ENCODE measurements at places on chromosomes 12 and 14.

GRCh38 chr12:119231774-119232173, 53.0 kb downstream of the HSPB8 start:
- no peaks in the 10 kb centered on the region for H3K36me3 ChIP-seq
- H3K4me1 ChIP-seq = no peaks in the 10 kb centered on the region
- DNase-seq = no peak
- no peak overlapping the region for H3K4me3 ChIP-seq
- H3K27me3 ChIP-seq = no peaks in the 10 kb centered on the region
- H3K27ac ChIP-seq = no peak overlapping the region

DNA sequence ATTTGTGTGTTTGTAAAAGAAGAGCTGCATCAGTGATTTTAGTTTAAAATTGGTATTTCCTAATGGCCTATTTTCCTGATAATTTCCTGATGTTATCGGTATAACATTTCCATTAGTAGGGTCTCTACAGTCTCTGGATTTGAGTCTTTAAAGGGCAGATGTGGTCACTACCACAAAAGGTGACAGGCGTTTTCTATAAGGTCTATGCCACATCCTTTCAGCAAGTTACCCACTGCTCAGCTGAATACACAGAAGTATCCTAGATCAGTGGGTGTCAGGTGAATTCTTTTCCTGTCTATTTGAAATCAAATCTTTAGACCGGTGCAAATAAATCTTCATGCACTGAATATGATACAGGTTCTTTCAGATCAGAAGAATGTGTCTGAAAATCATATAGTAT, 90.2 kb downstream of the LIN7A start:
- no peaks in the 10 kb centered on the region for H3K4me1 ChIP-seq
- no peak for DNase-seq
- H3K27ac ChIP-seq = no peak overlapping the region
- H3K4me3 ChIP-seq = no peak overlapping the region

GRCh38 chr12:107025671-107026070, 38.7 kb upstream of the MTERF2 start:
- H3K27ac ChIP-seq = no peak overlapping the region
- H3K27me3 ChIP-seq = no peaks in the 10 kb centered on the region
- H3K4me3 ChIP-seq = no peak overlapping the region

- no peaks in the 10 kb centered on the region for H3K4me1 ChIP-seq
- peaks cover 48% of the 10 kb centered on the region for H3K36me3 ChIP-seq
- no peak overlapping the region for H3K4me3 ChIP-seq
- H3K27me3 ChIP-seq = no peaks in the 10 kb centered on the region
- DNase-seq = no peak
These were observed 87.1 kb upstream of the ATF1 start for GRCh38 chr12:50676756-50677155.

- H3K4me3 ChIP-seq = no peak overlapping the region
- no peaks in the 10 kb centered on the region for H3K4me1 ChIP-seq
- H3K27ac ChIP-seq = no peak overlapping the region
- H3K27me3 ChIP-seq = no peaks in the 10 kb centered on the region
- H3K36me3 ChIP-seq = no peaks in the 10 kb centered on the region
- DNase-seq = no peak
These were observed 91.1 kb downstream of the MYF5 start for GRCh38 chr12:80807640-80808288.

GRCh38 chr14:35387219-35387618, 17.3 kb downstream of the NFKBIA start:
- no peaks in the 10 kb centered on the region for H3K27me3 ChIP-seq
- no peaks in the 10 kb centered on the region for H3K36me3 ChIP-seq
- DNase-seq = no peak
- H3K27ac ChIP-seq = peak overlapping the region; percentile 71

DNA sequence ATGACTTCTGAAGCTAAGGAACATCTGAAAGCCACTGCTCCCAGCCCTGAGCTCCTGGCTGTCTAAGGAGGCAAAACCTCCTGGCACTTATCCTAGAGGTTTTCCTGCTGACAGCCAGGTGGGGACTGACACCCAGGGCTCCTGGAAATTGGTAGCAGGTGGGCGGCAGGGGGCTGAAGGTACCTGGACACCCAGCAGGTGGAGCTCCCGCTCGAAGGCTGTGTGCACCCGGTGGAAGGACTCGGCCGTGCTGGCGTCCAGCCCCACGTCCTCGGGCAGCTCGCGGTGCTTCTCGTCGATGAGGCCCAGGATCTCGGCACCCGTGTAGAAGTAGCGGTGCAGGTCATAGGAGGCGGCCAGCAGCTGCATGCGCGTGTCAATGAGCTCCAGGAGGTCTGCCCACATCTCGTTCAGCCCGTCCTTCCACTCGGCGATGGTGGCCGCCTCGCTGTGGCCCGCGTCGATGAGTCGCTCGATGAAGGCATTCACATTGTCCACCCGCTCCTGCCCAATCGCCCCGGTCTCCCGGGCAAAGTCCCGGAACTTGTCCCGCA, 68.2 kb downstream of the PLEKHG3 start:
- H3K4me1 ChIP-seq = no peaks in the 10 kb centered on the region
- no peak overlapping the region for H3K27ac ChIP-seq
- H3K36me3 ChIP-seq = no peaks in the 10 kb centered on the region
- DNase-seq = no peak
- H3K27me3 ChIP-seq = no peaks in the 10 kb centered on the region
- H3K4me3 ChIP-seq = no peak overlapping the region

- H3K4me3 ChIP-seq = no peak overlapping the region
- no peaks in the 10 kb centered on the region for H3K36me3 ChIP-seq
- H3K27ac ChIP-seq = no peak overlapping the region
- no peak for DNase-seq
- H3K27me3 ChIP-seq = no peaks in the 10 kb centered on the region
These were observed 72.2 kb downstream of the TSPAN8 start for GRCh38 chr12:71085575-71085974.

DNA sequence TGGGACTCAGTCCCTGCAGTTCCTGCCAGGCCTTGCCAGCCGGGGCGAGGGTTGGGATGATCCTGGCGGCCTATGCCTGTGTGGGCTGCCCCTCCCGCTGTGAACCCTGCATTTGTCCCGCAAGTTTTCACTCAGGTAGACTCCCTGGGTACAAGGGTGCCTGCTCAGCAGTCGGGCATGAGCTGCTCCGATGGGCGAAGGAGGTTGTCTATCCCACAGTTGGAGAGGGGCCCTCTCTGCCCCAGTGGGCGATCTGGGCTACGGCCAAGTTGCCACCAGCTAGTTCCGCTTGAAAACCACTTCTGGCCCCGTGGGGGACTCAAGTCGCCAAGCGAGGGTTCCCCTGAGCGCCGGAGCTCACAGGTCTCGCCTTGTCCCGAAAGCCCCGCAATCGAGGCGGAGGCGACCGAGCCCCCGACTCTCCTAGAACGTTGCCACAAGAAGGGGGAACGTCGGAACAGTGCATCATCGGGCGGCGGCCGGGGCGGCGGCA, 365 bp upstream of the TPI1 start:
- H3K27me3 ChIP-seq = no peaks in the 10 kb centered on the region
- H3K4me1 ChIP-seq = peaks cover 32% of the 10 kb centered on the region
- peak overlapping the region; percentile 96 for H3K4me3 ChIP-seq
- peaks cover 2% of the 10 kb centered on the region for H3K36me3 ChIP-seq
- H3K27ac ChIP-seq = peak overlapping the region; percentile 97
- peak; percentile 71 for DNase-seq

DNA sequence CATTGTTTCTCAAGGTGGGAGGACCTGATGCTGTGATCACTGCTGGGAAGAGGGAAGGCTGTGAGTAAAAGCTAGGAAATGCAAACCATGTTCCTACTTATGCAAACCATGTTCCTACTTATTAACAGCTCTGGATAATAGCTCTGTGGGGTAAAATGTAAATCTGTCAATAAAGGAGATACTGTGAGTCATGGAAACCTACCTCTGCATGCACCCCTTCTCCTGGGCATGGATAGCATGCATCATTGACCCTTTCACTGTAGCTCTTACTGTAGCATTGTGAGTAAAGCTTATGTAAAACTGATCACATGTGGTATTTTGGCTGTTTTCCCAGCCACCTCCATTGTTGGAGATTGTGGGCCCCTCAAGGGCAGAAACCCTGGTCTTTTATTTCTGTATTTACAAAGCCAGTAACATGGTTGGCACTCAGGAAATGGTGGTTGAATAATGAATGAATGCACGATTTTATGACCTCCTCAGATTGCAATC, 253.7 kb downstream of the GRIN2B start:
- H3K27ac ChIP-seq = no peak overlapping the region
- H3K36me3 ChIP-seq = no peaks in the 10 kb centered on the region
- H3K4me3 ChIP-seq = no peak overlapping the region
- no peaks in the 10 kb centered on the region for H3K4me1 ChIP-seq
- DNase-seq = no peak
- H3K27me3 ChIP-seq = no peaks in the 10 kb centered on the region

DNA sequence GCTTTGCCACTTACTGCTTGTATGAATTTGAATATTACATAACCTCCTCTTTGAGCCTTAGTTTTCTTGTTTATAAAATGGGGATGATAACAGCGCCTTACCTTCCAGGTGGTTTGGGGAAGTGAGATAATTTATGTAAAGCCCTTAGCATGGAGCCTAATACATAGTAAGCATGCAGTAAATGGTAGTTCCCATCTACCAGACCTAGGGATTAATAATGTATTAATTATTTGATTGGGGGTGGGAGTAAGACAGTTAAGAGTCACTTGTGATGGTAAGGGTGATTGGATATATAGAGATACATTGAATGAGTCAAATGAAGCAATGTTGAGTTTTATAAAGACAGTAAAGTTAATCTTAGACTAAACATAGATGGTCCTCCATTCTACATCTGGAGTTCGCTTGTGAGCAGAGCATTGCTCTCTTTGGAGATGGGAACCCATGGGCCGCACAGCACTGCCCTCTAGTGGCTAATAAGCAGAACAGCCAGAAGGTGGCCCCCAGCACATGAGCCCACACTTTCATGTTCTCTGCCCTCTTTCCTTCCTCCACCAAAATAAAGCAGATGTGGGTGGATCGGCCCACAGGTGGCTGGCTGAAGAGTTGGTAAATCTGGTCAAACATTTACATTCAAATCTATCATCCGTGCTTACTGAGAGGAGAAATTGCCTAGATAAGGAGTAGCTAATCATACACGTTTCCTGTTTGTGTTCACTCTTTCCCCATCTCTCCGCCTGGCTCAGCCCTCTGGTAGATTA, 26.5 kb upstream of the TAMALIN start:
- H3K27ac ChIP-seq = no peak overlapping the region
- no peaks in the 10 kb centered on the region for H3K4me1 ChIP-seq
- DNase-seq = peak; percentile 55
- no peak overlapping the region for H3K4me3 ChIP-seq
- peaks cover 6% of the 10 kb centered on the region for H3K36me3 ChIP-seq

DNA sequence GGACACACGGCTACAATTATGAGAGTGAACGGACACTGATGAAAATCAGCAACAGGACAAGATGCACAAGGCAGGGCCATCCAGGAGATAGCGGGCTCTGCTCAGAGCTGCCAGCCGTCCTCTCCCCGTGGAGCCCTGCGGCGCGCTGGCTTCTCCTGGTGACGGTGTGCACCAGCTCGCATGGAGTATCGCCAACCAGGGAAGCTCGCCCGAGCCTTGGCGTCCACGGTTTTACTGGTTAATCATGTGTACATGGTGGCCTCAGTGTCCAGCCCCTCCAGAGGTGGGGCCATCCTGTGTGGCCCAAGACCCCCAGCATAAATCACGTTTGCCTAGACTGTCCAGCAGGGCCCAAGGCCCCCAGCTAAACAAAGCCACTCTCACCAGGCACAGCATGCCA, 31.2 kb upstream of the DYNC1H1 start:
- H3K27me3 ChIP-seq = peaks cover 7% of the 10 kb centered on the region
- H3K4me3 ChIP-seq = no peak overlapping the region
- H3K4me1 ChIP-seq = peaks cover 2% of the 10 kb centered on the region
- DNase-seq = no peak
- no peaks in the 10 kb centered on the region for H3K36me3 ChIP-seq

GRCh38 chr12:78146365-78146772, 315.7 kb downstream of the NAV3 start:
- DNase-seq = no peak
- no peaks in the 10 kb centered on the region for H3K4me1 ChIP-seq
- H3K4me3 ChIP-seq = no peak overlapping the region
- no peaks in the 10 kb centered on the region for H3K36me3 ChIP-seq
- H3K27me3 ChIP-seq = no peaks in the 10 kb centered on the region
- H3K27ac ChIP-seq = no peak overlapping the region

DNA sequence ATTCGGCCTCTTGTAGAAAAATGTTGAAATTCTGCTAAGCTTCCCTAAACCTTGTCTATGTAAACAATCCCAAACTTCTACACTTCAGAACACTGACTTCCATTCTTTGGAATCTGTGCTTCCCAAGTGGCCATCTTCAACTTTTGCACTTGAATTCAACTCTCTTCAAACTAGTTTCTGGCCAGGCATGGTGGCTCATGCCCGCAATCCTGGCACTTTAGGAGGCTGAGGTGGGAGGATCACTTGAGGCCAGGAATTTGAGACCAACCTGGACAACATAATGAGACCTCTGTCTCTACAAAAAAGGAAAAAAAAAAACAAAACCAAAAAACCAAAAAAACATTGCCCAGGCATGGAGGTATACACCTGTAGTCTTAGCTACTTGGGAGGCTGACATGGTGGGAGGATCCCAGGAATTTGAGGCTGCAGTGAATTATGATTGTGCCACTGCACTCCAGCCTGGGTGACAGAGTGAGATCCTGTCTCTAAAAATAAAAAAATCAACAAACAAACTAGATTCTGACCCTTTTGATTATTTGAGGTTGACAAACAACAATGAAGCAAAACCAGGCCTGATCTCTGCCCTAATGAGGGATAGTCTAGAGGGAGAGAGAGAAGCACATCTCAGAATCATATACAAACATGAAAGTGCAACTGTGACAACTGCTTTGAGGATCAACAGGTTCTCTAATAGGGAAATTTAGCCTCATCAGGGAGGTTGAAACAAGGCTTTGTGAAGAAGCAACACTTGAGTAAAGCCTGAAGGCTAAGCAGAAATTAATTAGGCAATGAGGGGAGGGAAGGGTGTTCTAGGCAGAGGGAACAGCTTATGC, 11.6 kb upstream of the C12orf75 start:
- no peak for DNase-seq
- H3K27ac ChIP-seq = no peak overlapping the region
- no peaks in the 10 kb centered on the region for H3K36me3 ChIP-seq
- H3K4me1 ChIP-seq = no peaks in the 10 kb centered on the region
- no peak overlapping the region for H3K4me3 ChIP-seq

DNA sequence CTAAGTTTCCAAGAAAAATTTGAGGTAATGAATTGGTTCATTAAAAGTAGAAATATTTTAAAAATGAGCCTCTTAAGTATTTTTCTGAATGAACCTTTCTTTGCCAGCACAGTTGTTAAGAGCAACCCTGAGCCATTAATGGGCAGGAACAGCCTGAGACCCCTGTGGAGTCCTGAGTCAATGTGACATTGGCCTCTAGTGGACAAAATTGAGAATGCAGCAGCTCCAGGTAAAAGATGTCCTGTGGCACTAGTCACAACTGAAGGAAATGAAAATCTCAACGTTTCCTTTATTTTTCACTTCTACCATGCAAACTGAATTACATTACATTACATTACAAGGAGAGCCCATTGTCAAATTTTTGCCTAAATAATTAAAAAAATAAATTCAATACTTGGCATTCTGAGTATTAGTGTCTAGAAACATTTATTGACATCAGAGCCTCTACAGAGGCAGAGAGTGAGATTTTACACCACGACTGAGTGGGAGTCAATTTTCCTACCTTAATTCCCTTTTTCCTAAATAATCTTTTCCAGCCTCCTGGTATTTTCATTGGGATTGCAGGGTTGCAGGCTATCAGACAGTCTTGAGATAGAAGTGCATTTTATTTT, 135.7 kb downstream of the PPM1H start:
- no peak overlapping the region for H3K4me3 ChIP-seq
- H3K27ac ChIP-seq = no peak overlapping the region
- H3K27me3 ChIP-seq = no peaks in the 10 kb centered on the region
- DNase-seq = no peak

All from tibial nerve (tissue), 4 donors.